Activated T-helper 1 cell treated with anti-CD3 and anti-CD28 coated beads, Interleukin-2, amount 50 U/mL, for 16 hours (primary cell): ENCODE measurements at places on chromosomes 3 and 15.

DNA sequence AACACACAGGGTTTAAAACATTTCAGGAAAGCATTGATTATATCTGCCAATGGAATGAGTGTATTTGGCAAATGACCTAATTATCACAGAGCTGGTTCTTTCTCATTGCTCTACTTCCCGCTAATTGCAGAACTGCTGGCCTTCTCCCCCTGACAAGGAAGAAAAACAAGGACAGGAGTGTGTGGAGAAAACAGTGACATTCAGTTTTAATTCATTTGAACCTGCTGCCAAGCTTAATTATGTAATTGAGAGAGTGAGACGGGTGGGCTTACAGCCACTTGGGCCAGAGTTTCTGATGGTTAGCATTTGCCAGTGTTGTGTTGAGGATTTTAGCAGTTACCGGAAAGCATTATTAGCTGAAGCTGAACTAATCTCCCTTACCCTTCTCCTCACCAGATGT is 301.4 kb downstream of the RBMS3 start:
- DNase-seq = no peak

GRCh38 chr3:190326930-190327329 is 4.7 kb upstream of the CLDN1 start:
- no peak for DNase-seq

GRCh38 chr15:95812491-95812890 is 518.0 kb upstream of the NR2F2 start:
- DNase-seq = no peak

GRCh38 chr3:17539436-17539835 is 203.0 kb downstream of the TBC1D5 start:
- DNase-seq = no peak

DNA sequence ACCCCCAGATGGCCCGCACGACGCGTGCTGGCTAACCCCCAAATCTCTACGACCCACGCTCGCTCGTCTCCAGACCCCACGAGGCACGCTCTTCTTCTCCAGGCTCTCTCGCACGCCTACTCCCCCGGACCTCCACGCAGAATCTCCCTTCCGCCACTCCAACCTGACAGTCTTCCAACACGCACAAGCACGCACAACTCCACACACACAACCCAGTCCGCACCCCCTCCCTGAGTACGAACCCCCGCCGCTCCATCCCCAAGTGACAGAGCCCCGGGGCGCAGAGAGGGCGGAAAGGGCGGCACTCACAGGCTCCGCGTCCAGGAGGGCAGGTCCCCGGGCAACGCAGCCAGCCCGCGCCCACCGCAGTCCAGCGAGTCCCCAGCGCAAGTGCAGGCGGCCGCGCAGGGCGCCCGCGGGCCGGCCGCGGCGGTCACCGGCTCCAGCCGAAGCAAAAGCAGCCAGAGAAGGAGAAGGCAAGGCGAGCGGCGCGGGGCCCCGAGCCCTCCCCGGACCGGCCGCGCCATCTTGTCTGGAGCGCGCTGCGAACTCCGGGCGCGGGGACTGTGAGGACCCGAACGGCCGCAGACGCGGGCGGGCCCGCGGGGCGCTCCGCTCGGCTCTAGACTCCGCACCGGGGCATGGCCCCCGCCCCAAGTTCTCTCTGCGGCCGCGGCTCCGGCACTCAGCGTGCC is 794 bp downstream of the LRIG1 start:
- peak; percentile 10 for DNase-seq

GRCh38 chr3:156264771-156265170 is 144.4 kb downstream of the KCNAB1 start:
- no peak for DNase-seq

- DNase-seq = no peak
Observed at GRCh38 chr3:128398586-128398985, 68.1 kb downstream of the DNAJB8 start.

DNA sequence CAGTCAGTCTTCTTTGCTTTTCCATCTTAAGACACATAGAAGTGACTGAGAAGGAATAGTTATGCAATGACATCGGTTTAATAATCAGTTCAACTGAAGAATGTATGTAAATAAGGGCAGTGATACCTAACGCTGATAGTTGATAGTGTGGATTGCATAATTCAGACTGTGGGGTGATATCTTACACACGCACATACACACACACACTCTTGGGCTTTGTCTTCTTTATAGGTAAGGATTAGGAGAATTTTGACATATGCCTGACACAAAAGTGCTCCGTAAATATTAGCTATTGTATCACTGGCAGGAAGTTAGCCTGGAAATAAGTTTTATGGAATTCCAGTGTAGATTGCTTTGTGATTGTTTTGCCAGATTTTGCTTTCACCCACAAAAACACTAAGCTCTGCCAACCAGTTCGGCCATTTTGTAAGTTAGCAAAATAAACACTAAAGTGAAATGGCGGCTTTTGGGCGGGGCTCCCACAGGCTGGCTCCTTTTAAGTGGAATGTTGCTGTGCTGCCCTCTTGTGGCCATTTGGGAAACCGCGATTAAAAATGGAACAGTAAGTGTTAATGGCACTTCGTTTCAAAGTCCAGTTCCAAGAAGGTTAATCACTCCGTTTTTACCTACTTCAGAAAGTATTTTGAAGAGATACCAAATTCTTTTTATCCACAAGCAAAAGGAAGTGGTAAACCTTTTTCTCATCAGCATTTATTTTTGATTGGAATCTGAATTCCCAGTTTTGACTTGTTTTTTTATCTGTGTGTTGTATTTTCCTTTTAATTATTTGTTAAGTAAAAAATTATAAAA is 17.7 kb downstream of the CHD2 start:
- DNase-seq = peak; percentile 86

DNA sequence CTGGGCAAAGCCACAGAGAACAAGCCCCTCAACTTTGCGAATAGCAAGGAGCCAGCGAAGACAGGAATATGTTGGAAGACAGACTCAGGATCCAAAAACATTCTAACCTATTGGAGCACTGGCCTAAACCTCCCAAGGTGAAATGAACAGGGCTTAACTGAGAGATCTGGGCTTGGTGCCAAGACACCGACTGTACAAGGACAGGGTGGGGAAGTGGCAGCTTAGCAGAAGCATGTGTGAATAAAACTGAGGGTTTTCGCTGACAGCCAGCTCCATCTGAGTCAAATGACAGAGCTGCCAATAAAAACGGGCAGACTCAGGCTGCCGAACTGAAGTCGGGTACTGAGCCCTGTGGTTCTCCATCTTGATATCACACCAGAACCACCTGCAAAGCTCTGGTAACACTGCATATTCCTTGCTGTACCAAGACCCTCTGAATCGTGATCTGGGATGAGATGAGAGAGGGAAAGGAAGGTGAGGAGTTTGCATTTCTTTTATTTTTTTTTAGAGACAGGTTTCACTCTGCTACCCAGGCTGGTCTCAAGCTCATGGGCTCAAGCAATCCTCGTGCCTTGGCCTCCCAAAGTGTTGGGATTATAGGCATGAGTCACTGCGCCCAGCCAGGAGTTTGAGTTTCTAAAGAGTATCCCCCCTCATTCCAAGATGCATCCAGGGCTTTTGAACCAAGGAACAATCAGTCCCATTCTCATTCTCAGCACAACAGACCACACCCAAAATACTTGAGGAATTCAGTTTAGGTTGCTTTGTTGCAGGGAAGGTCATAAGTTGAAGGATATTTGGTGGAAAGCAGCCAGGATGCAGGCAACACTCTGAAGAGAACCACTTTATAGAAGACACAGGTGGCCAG is 6.0 kb upstream of the PLCB2 start:
- DNase-seq = no peak

DNA sequence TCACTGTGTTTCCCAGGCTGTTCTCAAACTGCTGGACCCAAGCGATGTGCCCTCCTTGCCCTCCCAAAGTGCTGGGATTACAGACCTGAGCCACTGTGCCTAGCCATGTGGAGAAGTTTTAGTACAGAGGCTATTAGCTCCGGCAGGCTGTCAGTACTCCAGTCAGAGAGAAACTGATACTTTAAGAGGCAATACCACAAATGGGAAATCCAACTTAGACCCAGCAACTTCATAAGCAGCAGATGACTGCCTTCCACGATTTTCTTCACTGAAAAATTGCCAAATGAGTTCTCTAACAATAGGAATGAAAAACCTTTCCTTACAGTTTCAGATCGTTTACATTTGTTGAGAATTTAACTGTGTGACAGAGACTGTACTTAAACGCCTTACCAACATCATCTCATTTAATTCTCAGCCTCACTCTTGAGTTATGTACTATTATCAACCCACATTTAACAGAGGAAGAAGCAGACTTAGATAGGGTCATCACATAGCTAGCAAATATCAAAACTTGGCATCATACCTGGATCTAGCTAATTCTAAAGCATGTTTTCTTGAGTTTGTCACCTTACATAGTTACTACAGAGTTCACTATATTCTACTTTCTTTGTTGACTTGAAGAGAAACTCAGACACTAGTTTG is 127.4 kb downstream of the TCF12 start:
- no peak for DNase-seq

- no peak for DNase-seq
Observed at GRCh38 chr3:192869131-192870031, 48.3 kb downstream of the MB21D2 start.

DNA sequence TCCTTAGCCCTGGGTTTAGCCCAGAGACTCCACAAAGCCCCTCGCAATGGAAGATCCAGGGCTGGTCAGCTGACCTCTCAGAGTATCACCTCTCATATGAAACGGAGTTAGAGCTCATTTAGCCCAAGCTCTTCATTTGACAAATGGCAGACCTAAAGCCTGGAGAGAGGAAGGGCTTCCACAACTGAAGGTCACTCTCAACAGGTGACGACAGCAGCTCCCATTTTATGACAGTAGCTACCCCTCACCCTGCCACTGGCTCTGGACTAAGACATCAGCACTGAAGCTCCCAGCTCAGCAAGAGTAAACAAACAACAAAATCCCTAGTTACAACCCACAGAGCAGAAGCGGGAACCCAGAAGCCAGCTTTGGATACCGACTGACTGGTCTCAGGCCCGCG is 33.7 kb downstream of the TLE3 start:
- DNase-seq = no peak

DNA sequence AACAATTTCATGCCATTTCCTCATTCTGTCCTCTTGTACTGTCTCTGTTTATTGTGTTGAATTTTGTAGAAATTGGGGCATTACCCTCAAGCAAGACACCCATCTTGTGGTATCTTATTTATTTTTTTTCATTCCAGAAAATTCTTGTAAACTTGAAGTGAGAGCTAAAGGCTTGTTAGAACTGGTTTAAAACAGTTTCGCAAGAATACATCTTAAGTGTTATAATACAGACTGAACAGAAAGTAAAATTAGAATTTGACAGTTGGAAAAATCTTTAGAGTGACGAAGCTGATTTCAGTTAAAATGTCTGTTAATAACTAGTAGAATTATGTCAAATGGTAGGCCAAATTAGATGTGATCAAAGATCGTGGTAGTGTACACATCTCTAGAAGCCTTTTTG is 26.9 kb downstream of the RNF13 start:
- no peak for DNase-seq

GRCh38 chr3:18402239-18402799 is 22.8 kb downstream of the SATB1 start:
- DNase-seq = no peak

GRCh38 chr3:194532591-194532990 is 45.8 kb upstream of the ATP13A3 start:
- DNase-seq = no peak

GRCh38 chr3:142889212-142890014 is 530 bp upstream of the PCOLCE2 start:
- no peak for DNase-seq

DNA sequence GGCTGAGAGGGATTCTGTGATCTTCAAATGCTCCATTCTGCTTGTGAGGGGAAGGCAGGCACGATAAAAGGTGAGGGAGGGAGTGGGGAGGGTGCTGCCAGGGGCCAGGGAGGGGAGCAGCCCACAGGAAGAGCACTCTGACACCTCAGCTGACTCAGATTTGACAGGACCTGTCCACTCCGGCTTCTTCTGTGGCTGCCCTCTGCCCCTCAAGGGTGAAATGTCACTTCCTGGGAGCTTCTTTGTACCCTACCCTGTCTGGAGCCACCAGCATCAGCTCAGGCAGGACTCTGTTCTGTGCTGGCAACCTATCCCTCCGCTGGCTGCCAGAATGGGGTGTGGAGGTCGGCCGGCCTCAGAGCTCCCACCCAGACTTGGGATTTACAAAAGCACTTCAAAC is 114.0 kb upstream of the HACD2 start:
- DNase-seq = no peak

DNA sequence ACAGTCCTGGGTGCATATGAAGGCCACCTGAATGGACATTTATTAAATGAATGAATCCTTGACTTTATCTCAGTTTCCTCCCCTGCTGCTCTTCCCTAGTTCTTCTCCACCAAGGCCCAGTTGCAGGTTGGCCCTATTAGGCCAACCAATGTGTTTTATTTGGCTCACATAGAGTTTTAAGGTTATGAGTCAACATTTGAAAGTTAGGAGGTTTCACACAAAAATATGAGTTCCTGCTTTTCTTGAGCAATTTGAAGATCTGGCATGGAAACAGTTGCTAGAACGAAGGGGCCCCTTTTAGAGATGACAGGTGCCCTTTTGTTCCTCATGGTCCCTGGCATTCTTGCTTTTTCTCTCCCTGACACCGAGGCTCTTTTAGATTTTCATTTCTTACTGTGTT is 83.0 kb upstream of the PDZRN3 start:
- no peak for DNase-seq

DNA sequence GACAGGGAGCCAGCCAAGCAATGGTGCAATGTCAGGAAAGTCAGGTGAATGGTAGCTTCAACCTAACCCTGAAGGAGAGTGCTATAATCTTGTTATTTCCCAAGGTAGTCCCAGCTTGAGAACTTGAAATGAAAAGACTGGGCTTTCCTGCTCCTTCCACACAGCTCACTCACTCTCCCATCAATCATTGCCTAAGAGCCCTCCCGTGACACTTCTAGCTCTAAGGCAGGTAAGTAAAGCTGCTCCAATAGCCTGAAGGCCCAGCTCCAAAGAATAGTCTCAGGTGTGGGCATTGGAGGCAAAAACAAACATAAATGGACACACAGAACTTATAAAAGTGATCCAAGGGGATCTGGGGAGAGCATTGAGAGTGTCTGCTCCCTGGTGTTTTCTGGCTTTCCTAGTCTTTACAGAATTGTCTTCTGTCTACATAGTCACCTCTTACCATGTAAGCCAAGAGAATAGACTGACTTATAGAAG is 63.1 kb upstream of the TBC1D5 start:
- no peak for DNase-seq

DNA sequence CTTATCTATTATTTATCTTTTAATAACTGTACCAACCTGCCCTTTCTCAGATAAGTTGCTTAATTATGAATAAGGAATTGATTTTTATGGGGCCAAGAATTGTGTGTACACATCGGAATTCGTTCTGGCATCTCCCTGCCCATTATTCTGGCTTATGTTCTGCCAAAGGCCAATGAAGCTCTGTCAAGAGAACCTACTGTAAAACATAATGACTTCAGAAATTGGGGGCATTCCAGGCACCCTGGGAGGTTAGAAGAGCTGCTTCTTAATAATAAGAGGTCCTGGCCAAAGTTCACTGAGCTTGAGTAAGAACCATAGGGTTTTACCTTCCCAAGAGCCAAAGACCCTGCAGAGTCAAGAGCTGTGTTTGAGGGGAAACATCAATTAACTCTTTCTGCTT is 261.7 kb downstream of the SLC9A9 start:
- DNase-seq = no peak

GRCh38 chr15:98651036-98651481 is 2.7 kb downstream of the IGF1R start:
- peak; percentile 3 for DNase-seq

- no peak for DNase-seq
Observed at GRCh38 chr3:32816439-32817256, 1.1 kb upstream of the TRIM71 start.

- peak; percentile 11 for DNase-seq
Observed at GRCh38 chr15:52677593-52678467, 1.4 kb downstream of the ATOSA start.
